Activated CD4-positive, alpha-beta T cell treated with anti-CD3 and anti-CD28 coated beads for 36 hours (primary cell): ENCODE measurements at places on chromosomes 6 and 20.
A peak's percentile ranks its signal among the peaks of the same experiment; 100 is the strongest.

GRCh38 chr6:168708526-168708925 lies 267.5 kb downstream of the SMOC2 start:
- no peak for DNase-seq

- DNase-seq = peak; percentile 80
Observed at GRCh38 chr20:815914-816606, 17.5 kb upstream of the FAM110A start.

- DNase-seq = peak; percentile 81
Observed at GRCh38 chr20:32483351-32484224, 101.5 kb downstream of the NOL4L start.

DNA sequence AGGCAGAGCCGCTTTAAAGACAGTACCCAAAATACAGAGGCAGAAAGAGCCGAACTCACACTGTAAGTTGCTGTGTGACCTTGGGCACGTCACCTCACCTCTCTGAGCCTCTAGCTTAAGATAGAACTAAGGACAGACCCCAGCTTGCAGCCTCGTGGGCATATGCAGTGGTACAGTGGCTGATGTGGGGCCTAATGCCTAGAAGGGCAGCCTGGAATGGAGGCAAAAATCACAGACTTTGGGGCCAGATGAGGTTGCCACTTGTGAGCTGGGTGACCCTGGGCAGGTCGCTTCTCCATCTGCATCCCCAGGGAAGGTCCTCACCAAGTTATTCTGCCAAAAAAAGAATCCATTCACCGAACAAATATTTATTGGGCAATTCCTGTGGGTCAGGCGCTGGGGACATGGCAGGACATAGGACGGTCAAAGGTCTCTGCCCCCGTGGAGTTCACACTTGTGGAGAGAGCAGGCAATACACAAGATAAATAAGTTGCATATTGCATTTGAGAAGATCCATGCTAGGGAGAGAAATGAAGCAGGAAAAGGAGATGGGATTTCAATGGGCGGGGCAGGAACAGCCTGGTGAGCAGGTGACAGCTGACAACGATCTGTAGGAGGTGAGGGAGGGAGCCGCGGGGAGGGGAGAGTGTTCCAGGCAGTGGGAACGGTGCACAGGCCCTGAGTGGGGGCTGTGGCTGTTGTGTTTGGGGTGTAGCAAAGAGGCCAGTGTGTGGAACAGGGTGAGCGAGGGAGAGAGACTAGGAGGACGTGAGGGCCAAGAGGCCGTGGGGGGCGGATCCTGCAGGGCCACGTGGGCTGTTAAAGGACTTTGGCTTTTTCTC lies 115.2 kb downstream of the CEBPB start:
- DNase-seq = no peak

DNA sequence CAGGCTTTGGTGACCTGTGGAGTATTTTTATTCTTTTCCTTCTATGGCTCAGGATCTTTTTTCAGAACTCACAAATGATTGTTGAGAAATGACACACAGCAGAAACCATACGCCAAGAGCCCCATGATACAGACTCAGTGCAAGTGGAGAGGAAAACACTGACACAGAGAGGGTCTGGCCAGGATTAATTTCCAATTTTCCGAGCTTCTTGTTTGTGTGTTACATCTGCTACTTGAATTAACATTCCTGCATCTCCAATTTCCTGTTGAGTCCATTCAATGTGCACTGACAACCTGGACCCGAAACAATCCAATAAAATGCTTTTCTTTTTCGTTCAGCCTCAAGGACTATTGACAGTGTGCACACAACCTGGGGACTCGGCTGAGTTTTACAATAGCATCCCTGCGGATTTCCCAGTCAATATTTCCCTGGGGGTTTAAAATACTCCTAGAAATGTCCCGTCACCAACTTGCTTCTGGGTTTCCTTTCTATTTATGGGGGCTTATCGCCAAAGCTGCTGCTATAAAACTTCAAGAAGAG lies 4.9 kb upstream of the MLN start:
- DNase-seq = no peak

DNA sequence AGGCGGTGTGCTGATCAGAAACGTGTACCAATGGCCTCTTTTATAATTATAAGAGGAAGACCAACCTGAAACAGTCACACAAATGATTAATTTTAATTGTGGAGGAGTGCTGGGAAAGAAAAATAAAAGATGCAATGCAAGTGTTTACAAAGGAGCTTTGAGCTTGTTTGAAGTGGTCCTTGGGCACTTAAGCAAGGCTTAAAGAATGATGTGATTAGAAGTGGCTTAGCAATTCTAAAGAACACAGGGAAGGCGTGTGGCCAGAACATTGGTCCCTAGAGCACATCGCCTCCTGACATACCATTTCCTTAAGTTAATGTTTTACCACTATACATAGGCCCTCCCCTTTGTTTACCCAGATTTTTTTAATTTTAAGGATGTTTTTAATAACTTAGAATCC lies 26.1 kb downstream of the PTPN1 start:
- DNase-seq = no peak

GRCh38 chr6:139941826-139942225 lies 567.4 kb upstream of the CITED2 start:
- no peak for DNase-seq

GRCh38 chr20:16761305-16761829 lies 13.2 kb downstream of the OTOR start:
- DNase-seq = peak; percentile 61

DNA sequence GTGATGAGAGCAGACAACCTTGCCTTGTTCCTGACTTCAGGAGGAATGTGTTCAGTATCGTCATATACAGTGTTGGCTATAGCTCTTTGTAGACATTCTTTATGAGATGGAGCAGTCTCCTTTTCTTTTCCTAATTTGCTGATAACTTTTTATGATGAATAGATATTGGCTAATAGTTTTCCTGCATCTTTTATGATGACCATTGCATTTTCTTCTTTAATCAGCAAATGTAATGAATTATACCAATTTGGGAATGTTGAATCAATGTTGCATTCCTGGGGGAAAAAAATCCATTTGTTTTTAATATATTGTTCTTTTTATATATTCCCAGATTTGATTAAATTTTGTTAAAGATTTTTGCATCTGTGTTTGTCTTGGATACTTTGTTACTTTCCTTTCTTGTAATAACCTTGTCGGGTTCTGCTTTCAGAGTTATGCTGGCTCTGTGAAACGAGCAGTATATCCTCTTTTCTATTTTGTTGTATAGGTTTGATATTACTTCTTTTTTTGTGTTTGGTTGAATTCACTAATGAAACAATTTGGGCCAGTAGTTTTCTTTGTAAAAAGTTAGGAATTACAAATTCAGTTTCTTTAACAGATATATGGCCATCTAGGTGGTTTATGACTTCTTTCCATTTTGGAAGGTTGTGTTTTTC lies 23.9 kb downstream of the KDM1B start:
- DNase-seq = no peak

- no peak for DNase-seq
Observed at GRCh38 chr6:142339113-142339512, 37.3 kb downstream of the ADGRG6 start.

DNA sequence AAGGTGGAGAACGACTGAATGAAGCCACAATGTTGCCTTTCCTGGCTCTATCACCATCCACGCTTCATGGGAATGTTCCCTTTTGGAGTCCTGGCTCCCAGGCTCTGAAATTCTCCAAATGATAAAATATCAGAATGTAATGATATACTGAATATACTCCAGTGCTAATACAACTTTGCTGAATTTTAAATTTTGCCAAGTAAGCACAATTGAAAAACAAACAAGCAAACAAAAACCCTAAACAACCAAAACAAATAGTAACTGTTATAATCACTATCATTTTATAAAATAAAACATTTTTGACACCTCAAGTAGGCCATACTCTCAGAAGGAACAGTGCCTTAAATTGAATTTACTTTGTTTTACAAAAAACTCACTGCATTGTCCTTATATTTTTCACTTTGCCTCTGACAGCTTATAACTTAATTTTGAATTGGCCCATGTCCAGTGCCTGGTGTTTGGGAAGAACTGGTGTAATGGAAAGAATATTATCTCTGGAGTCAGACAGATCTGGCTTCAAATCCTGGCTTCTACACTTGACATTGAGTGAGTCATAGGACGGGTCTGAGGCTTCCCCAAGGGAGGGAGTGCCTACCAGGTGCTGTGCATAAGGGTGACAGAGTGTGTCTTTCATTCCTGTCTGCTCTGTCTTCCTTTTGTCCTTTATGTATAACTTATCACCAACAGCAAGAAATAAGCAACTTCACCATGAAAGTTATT lies 698.3 kb downstream of the EPM2A start:
- no peak for DNase-seq

DNA sequence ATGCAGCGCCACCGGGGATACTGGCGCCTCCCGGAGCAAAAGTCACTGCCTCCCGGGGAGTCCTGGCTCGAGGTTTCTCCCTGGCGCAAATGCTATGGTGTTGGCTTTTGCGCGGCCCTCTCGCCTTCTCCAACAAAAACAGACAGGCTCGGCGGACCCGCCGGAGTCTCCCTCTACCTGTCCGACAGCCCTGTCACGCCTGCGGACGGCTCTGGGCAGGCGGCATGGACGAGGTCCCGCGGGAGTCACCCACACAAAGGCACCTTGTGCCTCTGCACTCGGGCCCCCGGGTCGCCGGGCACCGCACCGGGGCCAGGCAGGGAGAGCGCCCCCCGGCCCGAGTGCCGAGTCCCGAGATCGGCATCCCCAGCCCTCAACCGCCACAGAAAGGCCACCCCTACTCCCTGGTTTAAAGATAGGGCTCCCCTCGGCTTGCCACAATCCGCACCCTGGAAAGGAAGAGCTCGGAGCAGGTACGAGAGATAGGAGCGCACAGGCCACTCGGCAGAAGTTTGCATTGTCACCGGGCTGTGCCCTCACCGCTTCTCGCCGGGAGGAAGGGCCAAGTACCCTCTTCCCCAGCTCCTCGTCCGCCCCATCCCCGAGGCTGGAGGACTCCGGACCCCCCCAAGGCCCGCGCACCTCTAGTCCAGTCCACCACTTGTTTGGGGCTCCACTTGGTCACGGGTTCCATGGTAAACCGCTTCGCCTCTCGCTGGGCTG lies 903 bp downstream of the CNKSR3 start:
- peak; percentile 33 for DNase-seq

GRCh38 chr6:162698440-162698839 lies 29.1 kb downstream of the PRKN start:
- DNase-seq = no peak

DNA sequence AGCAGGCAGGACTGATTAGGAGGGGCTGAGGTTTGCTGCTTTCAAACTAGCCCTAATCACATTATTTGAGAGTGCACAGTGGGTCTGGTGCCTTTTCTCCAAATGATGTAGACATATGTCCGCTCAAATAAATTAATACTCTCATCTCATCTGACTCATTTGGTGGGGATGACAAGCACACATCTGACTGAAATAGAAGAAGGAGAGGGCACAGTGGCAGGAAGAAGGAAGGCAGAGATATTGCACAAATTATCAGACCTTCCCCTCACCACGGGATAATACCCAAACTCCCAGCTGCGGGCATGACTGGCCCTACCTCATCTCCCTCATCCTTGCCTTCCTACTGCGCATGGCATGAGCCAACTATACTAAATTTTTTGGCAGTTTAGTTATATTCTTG lies 33.9 kb upstream of the TNFRSF21 start:
- DNase-seq = no peak

DNA sequence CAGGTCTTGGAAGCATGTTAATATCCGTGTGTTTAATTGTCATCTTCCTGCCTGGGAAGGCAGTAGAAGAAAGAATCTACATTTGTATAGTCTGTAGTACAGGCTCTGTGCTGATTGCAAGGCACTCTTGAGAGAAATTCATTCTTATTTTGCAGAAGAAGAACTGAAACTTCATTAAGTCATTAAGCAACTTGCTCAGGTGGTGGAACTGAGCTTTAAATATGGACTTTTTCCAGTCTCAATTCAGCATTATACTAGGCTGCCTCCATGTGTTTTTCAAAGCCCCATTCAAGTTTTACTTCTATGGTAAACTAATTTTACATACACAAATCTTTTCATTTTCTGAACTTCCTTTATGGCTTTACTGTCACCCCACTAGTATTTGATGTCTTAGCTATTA lies 18.7 kb downstream of the ZNF451 start:
- DNase-seq = no peak

GRCh38 chr6:158666628-158667359 lies 16.9 kb downstream of the SYTL3 start:
- DNase-seq = no peak

- DNase-seq = no peak
Observed at GRCh38 chr6:154243793-154244750, 112.5 kb downstream of the IPCEF1 start.

GRCh38 chr6:43891072-43891870 lies 121.3 kb downstream of the VEGFA start:
- DNase-seq = no peak
